ENCODE measurements at places on chromosomes 11 and 22.

- no peak for DNase-seq
These were observed 8.0 kb upstream of the CAVIN3 start for GRCh38 chr11:6328321-6328720.

DNA sequence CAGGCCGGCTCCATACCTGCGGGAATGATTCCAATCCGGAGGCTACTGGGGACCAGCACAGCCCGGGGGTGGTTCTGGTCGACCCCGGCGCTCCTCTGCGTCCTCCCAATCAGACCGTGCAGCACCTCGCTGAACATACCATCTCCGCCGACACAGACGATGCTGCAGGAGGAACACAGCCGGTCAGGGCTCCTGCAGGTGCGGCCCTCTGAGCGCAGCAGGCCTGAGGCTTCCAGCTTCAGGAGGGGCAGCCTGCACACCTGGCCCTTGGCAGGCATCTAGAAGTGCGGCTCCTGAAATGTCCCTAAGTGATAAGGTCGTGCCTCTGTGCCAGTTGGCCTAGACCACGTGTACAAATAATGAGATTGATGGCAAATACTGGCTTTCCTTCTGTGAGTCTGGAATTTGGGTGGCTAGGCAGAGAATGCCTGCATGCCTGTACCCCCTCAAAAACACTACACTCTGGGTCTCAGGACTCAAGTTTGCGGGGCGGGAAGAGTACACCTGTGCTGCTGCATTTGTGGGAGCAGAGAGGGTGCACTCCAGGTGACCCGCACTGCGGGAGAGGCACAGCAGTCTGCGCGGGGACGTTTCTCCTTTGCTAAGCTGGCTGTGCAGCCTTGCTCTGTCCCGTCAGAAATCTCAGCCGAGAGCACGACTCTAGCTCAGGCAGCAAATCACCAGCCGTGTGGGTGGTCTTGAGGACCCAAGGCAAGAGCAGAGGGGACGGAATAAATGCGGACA, 30.1 kb downstream of the CERK start:
- DNase-seq = no peak

- DNase-seq = no peak
These were observed 20.0 kb upstream of the NDUFC2 start for GRCh38 chr11:78099666-78100065.

DNA sequence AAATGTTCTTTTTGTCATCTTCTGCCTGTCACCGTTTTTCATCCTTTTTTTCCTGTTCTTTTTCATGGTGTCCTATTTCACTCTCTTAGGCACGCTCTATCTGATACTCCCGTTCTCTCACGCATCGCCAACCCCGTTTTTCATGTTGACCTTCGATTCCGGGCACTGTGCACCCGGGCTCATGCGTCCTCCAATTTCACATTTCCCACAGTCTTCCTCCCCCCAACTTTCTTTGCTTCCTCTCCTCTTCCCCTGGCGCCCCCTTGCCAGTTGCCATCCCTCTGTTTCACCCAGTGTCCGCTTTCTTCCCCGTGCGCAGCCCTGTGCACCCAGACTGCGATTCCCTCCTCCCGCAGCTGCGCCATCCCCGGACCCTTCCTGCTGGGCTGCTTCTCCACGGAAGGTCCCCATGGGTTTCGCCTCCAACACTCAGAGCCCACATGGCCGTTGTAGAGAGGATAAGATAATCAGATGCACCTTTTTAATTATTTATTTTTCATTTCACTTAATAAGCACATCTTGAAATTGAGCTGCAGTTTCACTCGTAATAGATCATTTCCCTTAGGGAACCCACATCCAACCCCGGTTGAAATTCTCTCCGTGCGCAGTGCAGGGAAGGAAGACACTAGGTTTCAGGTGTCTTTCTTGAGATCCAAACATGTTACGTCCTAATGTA, 791.1 kb downstream of the NTM start:
- DNase-seq = no peak

DNA sequence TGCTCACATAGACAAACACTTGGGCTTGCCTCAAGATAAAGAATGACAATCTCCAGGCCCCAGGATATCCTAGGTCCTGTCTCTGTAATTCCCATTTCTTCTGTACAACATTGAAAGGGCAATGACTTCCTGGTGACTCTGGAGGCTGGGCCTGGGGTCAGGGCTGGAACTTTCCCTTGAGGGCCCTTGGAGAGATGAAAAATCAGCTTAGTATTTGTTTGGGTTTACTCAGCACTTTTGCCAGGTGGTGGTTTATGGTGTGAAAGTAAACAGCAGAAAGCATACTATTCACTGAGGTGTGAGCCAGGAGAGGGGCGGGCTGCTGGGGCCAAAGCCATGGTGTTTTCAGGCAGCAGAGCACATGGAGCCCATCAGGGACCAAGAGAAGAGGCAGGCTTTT, 214.7 kb upstream of the NARS2 start:
- DNase-seq = no peak

DNA sequence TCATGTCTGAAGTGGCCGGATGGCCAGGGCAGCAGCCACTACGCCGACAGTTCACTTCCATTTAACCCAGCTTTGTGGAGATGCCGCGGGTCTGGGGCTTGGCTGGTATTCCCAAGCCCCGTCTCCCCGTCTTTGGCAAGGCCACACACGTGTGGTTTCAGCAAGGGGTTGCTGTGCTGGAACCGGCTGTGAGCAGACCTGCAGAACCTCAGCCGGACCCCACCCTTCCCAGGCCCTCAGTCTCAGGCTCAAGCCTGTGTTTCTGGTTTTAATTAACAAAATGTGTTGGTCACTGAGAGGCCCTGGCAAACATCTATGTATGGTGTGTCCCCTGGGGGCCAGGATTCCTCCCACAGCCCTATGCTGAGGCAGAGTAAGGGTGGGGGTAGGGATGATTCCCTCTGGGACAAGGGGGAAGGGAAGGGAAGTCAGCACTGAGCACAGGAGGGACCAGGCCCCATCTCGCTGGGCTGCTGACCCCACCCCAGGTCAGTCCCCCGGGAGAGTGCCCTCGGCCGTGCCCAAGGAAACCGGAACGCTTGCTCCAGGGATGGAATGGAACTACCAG, 9.3 kb downstream of the OSBPL5 start:
- no peak for DNase-seq

DNA sequence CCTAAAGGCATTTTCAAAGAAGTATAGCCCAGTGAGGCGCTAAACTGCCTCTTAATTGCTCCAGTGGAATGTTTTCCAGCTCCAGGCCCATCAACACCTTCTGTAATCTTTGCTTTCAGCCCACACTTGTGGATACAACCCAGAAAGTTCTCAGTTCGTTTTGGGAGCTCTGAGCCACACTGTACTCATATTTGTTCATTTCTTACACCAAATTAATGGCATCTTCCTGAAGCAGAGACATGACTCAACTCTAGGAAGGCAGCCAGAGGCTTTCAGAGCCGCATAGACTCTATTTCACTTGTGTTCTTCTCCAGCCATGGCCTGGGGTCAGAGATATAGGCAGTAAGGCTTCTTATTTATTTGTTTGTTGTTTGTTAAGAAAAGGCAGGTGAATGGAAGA, 175.5 kb upstream of the NCAM1 start:
- DNase-seq = no peak

- DNase-seq = no peak
These were observed 5.3 kb downstream of the KCNE3 start for GRCh38 chr11:74462009-74462408.

- DNase-seq = no peak
These were observed 37.5 kb upstream of the RTL6 start for GRCh38 chr22:44535362-44536095.

DNA sequence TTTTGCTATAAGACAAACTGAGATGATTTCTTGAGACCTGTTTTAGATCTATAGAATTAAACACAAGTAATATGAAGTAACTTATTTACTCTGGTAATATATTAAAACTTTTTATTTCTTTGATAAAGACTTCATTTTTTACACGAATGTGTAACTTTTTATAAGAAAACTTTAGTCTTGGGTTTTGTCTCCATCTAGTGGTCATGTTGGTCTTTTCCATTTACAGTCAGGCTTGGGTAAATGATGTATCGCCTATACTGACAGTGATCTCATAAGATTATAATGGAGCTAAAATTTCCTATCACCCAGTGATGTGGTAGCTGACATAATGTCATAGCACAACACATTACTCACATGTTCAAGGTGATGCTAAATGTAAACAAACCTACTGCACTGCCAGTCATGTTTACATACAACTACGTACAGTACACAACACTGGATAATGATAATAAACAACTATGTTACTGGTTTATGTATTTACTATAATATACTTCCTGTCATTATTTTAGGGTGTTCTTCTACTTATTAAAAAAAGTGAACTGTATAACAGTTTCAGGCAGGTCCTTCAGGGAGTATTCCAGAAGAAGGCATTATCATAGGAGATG, 7.5 kb upstream of the C11orf97 start:
- no peak for DNase-seq

DNA sequence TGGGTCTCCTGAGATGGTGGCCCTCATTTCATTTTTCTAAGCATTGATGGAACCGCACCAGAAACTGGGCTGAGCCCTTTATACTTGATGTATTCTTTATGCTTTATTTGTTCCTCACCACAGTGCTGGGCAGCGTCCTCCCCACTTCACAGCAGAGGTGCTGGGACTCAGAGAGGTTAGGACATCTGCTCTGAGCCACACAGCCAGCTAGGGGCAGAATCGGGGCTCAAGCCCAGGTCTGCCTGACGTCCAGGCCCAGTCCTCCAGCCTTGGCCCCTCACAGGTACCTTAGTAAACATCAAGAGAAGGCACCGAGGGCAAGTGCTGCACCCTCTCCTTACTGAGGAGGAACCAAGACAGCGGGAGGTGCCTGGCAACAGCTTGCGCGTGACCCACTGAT, 20.2 kb upstream of the SHISAL1 start:
- DNase-seq = no peak

DNA sequence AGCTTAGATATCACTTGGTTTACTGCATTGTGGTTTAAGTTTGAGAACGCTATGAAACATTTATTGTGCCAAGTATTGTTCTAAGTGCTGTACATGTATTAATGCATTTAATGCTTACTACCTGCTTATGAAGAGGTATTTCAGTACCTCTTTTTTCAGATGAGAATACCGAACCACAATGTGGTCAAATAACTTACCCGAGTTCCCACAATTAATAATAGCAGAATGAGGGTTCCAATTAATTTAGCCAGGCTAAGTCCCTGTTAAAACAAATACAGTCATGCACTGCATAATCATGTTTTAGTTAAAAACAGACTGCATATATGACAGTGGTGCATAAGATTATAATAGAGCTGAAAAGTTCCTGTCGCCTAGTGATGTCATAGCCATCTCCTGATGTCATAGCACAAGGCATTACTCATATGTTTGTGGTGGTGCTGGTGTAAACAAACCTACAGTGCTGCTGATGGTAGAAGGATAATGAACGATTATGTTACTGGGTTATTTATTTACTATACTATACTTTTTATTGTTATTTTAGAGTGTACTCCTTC, 4.3 kb downstream of the ZC3H12C start:
- DNase-seq = no peak

DNA sequence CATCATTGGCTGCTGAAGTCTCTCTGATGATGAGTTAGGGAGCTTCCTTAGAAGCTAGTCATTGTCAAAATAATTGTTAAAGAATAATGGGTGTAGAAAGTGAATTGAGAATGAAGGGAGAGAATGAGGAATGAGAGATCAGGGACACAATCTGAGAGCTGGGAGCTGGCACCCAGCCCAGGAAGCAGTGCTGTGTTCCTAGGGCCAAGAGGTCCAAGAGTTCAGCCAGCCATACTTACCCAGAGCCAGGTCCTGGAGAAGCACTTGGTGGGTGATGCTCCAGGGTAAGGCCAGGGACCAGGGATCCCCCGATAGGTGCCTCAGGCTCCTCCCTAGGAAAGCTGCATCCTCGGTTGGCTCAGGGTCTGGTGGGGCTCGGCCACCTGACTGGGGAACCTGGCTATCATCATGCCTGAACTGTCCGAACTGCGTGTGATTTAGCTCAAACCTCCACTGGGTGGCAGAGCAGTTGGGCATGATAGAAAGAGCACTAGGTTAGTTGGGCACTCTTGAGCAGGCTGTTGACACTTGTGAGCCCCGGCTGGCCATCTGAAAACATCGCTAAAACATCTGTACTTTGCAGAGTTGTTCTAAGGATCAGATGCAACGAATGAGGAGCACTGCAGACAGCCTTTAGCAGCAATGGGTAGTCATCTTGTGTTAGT, 123.9 kb upstream of the NCAM1 start:
- no peak for DNase-seq

DNA sequence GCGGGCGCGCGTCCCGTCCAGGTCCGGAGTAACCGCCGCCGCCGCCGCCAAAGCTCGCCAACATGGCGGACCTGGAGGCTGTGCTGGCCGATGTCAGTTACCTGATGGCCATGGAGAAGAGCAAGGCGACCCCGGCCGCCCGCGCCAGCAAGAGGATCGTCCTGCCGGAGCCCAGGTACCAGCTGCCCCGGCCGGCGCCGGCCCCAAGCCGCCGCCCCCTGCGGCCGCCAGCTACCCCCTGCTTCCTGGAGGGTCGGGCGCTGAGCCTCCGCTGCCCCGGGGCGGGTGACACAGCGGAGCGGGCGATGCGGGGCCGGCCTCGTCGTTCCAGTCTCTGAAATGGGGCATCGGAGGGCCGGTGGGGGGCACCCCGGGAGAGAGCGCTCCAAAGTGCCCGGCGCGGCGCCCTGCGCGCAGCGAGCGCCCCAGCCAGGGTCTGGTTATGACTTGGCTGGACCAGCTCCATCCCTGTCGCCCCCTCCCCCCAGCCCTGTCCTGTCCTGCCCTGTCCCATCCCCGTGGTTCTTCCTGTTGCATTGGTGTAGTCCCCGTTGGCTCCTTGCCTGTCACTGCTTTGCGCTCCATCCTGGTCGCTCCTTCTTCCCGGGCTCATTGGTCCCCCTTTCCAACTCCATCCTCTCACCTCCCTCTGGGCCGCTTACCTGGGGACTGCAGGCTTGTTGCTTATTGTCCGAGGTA, 653 bp downstream of the GRK3 start:
- no peak for DNase-seq

- no peak for DNase-seq
These were observed 85.1 kb downstream of the TTC17 start for GRCh38 chr11:43443811-43444210.

- no peak for DNase-seq
These were observed 356.3 kb downstream of the SOX6 start for GRCh38 chr11:16000065-16000464.

- DNase-seq = no peak
These were observed 168.1 kb downstream of the NXPE2 start for GRCh38 chr11:114846416-114846791.

DNA sequence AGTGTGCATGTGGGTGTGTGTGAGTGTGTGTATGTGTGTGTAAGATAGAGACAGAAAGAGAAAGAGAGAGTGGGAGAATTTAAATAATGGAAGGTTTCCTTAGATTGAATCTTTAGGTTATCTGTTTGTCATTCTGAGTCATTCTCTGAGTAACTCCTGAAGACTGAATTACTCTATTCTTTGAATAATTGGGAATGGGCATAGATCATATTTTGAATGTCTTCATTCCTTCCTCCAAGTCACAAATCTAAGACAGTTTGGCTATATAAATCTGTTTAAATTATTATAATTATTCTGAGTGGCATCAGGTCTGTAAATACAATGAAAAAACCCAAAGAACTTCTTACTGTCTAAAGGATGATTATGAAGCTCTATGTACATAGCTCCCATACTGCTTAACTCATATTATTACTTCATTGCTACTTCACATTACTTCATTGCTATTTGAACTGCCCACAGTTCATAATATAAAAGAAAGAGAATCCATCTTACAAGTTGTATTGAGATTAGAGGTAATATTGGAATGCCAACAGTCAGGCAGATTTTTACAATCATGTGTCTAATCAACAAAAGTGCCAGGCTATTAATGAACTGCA, 346.6 kb upstream of the CCDC179 start:
- DNase-seq = no peak

GRCh38 chr11:110580571-110580970, 131.7 kb downstream of the ARHGAP20 start:
- no peak for DNase-seq

All from stimulated activated CD4-positive, alpha-beta T cell treated with anti-CD3 and anti-CD28 coated beads, Interleukin-1b, Interleukin-23, amount 100 ng/mL, for 1 hour (primary cell).